Cardiac ventricle fibroblast (primary cell): ENCODE measurements at places on chromosomes 11 and 22. TPM values are rescaled to one million over a fixed set of nuclear protein-coding genes. Genes with fewer than 3 reads are reported as not detected.

KCNK4 gene
- total RNA-seq, result not detected in 2 replicates

PLEKHA7 gene
- total RNA-seq, result not detected in 2 replicates

BMAL1 gene
- 8.1 and 10.3 TPM in 2 replicates for total RNA-seq

MADD gene
- total RNA-seq, result 12.5 and 16.1 TPM in 2 replicates

GDPD4 gene
- not detected in 2 replicates for total RNA-seq

AGBL2 gene
- total RNA-seq, result 0.05 TPM in 1 of 2 replicates, not detected in the other

NOX4 gene
- 0.31 and 1.6 TPM in 2 replicates for total RNA-seq

NELL1 gene
- total RNA-seq, result not detected in 2 replicates

UQCC3 gene
- total RNA-seq, result 7.5 and 8.7 TPM in 2 replicates

PDHX gene
- total RNA-seq, result 10.5 and 10.7 TPM in 2 replicates

SCUBE2 gene
- 1.4 and 5.4 TPM in 2 replicates for total RNA-seq

ANO9 gene
- total RNA-seq, result not detected in 2 replicates

OR2AG2 gene
- total RNA-seq, result not detected in 2 replicates

KRTAP5-7 gene
- total RNA-seq, result not detected in 2 replicates

LINC01488 gene
- not detected in 2 replicates for total RNA-seq

PPP2R1B gene
- 6.2 and 12.4 TPM in 2 replicates for total RNA-seq

ANO5 gene
- not detected in 2 replicates for total RNA-seq

CRY2 gene
- total RNA-seq, result 11.3 and 21.0 TPM in 2 replicates

RIMBP3C gene
- total RNA-seq, result under 0.01 and 0.68 TPM in 2 replicates

OR4C3 gene
- not detected in 2 replicates for total RNA-seq

HARBI1 gene
- total RNA-seq, result 2.4 and 3.3 TPM in 2 replicates

RAB38 gene
- total RNA-seq, result 0.56 and 0.93 TPM in 2 replicates

USP2 gene
- 0.15 TPM in 1 of 2 replicates, not detected in the other for total RNA-seq

EIF3D gene
- 261 and 311 TPM in 2 replicates for total RNA-seq

POLR2F gene
- total RNA-seq, result 65.2 and 110 TPM in 2 replicates

ZDHHC8 gene
- 16.2 and 18.7 TPM in 2 replicates for total RNA-seq

TECTA gene
- 0.31 and 3.1 TPM in 2 replicates for total RNA-seq

TUB gene
- 7.6 and 10.9 TPM in 2 replicates for total RNA-seq

RAG1 gene
- total RNA-seq, result 0.05 and 0.25 TPM in 2 replicates

P2RY6 gene
- 0.68 TPM in 1 of 2 replicates, not detected in the other for total RNA-seq

DDI1 gene
- not detected in 2 replicates for total RNA-seq

CDC45 gene
- 0.69 and 4.5 TPM in 2 replicates for total RNA-seq

CRYBB3 gene
- not detected in 2 replicates for total RNA-seq

SH3BP1 gene
- total RNA-seq, result 14.5 and 16.0 TPM in 2 replicates

LSP1 gene
- total RNA-seq, result 238 and 277 TPM in 2 replicates

RGL4 gene
- total RNA-seq, result not detected in 2 replicates

APOBEC3A gene
- not detected in 2 replicates for total RNA-seq

EXPH5 gene
- not detected in 2 replicates for total RNA-seq

BSCL2 gene
- 15.4 and 27.1 TPM in 2 replicates for total RNA-seq

SHISAL1 gene
- total RNA-seq, result 3.1 and 3.3 TPM in 2 replicates

ART5 gene
- total RNA-seq, result 0.25 TPM in 1 of 2 replicates, not detected in the other

PHOX2A gene
- total RNA-seq, result not detected in 2 replicates

MB gene
- not detected in 2 replicates for total RNA-seq

MIAT gene
- total RNA-seq, result 0.06 and 0.10 TPM in 2 replicates

GLB1L2 gene
- 1.7 and 2.9 TPM in 2 replicates for total RNA-seq

SIAE gene
- 37.9 and 40.4 TPM in 2 replicates for total RNA-seq

P2RY2 gene
- total RNA-seq, result not detected in 2 replicates
